ENCODE measurements at places on chromosomes 6 and 20.

DNA sequence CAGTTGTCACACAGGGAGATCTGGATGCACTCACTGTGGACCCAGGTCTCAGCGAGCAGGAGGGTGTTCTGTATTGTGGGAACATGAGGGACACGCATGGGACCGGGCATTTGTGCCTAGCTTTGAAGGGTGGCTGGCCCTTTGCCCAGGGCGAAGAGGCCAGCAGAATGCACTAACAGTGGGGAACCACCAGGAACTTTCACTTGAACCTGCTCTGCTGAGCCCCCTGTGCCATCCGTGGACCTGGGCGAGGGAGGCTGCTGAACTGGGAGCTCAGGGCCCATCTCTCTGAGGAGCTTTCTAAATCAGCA is 1.2 kb upstream of the ULBP2 start:
- no peak for ATAC-seq

DNA sequence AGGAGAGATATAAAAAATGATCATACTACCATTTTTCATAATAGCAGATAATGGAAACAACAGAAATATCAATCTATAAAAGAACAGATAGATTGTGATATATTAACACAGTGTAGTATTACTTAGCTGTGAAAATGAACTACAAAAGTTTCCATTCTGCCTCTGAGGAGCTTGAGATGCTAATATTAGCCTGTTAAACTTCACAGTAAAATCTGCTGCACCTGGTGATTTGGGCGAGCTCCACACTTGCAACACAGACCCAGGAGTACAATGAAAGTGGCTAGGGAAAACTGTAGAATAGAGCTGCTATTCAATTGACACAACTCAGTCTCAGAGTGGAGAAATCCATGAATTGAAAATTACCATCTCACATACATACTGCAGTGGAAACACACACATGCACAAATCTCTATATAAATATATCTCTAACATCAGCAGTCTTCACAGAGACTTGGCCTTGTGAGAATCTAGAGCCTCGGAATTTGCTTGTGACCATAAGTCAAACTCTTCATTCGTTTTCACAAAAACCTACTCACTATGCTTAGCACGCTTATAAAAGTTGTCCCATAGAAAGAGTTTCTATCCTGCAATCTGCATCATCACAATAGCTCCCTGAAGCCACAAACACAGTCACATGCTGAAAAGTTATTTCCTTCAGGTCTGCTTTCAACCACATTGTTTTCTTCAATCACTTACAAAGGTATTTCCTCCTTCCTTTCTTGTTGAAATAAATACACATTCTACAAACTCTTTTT is 133.0 kb downstream of the PAK5 start:
- no peak for ATAC-seq

GRCh38 chr6:153947808-153948447 is 91.1 kb upstream of the OPRM1 start:
- ATAC-seq, result no peak

GRCh38 chr6:150145830-150146229 is 3.0 kb downstream of the PPP1R14C start:
- peak; percentile 37 for ATAC-seq

GRCh38 chr20:34996243-34997028 is 40.8 kb downstream of the MYH7B start:
- no peak for ATAC-seq

DNA sequence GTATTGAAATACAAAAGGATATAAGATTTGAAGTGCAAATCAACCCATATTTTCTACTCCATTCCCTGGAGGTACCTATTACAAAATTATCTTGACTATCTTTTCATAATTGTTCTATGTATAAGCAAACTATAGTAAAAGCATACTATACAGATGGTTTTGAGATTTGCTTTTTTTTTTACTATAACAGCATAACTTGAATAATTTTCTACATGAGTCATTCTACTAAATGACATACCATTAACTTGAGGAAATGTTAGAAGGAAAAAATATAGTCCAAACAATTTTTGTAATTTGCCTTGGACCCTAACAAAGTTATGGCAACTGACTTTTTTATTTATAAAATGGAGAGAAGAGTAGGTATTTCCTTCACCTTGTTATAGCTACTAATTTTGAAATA is 472.7 kb downstream of the PKHD1 start:
- ATAC-seq, result no peak

- ATAC-seq, result no peak
These were observed 850.2 kb upstream of the FLRT3 start for GRCh38 chr20:15187612-15188011.

GRCh38 chr6:158770533-158771330 is 48.4 kb downstream of the EZR start:
- no peak for ATAC-seq
